ENCODE measurements at places on chromosomes 4 and X.

DNA sequence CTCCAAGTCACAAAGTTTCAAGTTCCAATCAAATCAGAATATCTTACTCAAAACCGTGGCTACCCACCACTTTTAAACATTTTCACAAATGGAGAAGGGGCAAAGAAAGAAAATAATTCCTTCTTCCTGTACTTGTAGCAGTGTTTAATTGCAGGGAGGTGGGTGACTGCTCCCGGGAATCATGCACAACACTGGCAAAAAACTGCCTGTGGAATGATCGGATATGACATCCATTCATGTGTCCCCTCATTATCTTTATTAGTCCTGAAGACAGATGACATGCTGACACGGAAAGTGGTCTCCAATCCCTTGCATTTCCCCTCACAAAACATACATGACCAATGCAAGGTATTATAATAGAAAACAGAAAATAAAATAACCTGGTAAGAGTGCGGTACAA is 2.0 kb downstream of the TSPAN5 start:
- DNase-seq: no peak

DNA sequence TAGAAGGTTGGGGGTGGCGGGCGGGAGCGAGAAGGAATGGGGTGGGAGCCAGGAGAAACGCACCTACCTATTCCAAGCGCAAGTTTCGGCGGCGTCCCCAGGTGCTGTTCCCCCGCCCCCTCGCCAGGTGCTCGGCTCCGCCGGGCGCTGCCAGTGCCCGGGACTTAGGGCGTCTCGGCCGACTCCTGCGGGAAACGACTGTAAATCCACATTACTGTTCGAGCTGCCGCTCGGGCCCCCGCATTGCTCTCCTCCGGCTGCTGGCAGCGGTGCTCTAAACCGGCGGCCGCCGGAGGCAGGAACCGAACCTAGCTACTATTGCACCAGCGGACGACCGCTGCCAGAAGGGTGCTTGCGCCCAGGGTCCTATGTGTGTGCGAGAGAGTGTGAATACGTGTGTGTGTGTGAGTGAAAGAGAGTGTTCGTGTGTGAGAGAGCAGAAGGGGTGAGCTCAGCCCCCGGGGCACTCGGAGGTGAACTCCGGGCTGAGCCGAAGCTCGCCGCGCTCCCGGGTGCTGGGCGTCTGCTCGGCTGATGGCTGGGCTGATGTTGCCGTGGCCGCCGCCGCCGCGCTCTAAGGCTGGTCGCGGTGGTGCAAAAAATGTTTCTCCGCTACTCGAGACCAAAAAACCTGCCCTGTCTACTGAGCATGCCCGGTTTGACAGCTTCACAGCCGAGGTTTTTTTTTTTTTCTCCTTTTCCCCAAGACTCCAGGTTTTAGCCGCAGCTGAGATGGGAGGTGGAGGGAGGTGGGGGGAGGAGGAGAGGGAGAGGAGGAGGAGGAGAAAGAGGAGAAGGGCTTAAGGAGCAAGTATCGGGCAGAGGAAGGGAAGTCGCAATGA is 115.7 kb upstream of the TEX13C start:
- DNase-seq: no peak

DNA sequence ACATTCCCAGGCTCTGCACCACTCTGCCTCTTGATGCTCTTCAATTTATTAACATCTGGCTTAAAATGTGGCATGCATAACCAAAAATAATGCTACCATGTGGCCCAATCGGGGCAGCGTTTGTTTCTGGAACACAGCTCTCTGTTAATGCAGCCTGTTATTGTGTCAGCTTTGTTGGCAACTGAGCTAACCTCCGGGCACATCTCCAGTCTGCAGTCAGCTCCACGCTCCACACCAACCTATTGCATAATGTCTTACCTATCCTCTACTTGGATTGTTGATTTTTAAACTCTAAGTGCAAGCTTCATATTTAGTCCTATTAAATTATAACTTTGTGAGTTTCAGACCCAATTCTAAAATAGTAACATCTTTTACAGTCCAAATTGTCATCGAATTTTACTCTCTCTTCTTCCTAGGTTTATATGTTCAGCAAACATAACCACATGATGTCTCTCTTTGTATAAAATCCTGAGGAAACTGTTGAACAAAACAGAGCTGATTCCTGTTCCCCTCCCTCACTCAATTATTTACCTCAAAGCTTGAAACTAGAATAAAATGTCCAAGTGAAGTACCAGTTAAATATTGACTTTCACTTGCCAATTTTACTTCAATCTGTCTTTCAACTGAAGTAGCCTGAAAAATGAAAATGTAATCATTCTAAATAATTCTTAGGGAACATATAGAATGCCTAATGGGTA is 92.2 kb upstream of the RAPGEF2 start:
- DNase-seq: peak; percentile 2

DNA sequence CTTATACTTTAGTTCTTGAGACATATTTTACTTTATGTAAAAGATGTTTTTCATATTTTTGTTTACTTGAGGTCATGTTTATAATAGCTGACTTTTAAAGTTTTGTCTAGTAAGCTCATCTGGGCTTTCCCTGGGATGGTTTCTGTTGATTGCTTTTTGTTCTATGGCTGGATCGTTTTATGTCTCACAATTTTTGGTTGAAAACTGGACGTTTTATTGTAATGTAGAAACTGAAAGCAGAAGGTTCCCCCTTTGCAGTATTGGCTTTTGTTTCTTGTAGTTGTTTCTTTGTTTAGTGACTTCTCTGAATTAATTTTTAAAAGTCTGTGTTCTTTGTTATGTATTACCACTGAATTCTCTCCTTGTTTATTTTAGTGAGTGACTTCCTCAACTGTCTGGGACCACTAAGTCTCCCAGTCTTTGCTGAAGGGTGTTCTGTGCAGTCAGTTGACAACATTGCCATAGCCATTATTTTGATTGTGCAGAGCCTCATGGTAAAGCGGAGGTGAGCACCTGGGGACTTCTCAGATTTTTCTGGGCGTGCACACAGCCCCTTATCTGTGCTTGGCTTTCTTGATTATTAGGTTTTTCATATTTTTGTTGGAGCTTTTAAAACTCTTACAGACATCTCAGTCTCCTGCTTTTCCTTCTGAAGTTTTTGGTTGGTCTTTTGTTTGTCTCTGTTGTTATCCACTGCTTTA is 31.0 kb downstream of the KDM6A start:
- DNase-seq: no peak

DNA sequence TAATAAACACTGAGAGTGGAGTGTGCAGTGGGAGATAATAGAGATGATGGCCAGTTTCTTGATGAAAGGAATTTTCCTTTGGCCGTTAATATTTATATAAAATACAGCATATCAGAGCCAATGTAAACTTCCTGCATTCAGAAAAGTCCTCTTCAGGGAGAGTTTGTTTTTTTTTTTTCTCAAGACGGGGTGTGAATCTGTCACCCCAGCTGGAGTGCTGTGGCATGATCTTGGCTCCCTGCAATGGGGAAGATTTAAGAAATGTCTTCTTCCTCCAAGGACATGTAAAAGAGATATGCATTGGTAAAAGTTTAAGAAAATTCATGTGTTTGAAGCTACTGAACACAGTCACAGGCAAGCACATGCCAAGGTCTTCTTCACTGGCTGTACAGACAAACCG is 25.4 kb upstream of the TBC1D9 start:
- DNase-seq: no peak

DNA sequence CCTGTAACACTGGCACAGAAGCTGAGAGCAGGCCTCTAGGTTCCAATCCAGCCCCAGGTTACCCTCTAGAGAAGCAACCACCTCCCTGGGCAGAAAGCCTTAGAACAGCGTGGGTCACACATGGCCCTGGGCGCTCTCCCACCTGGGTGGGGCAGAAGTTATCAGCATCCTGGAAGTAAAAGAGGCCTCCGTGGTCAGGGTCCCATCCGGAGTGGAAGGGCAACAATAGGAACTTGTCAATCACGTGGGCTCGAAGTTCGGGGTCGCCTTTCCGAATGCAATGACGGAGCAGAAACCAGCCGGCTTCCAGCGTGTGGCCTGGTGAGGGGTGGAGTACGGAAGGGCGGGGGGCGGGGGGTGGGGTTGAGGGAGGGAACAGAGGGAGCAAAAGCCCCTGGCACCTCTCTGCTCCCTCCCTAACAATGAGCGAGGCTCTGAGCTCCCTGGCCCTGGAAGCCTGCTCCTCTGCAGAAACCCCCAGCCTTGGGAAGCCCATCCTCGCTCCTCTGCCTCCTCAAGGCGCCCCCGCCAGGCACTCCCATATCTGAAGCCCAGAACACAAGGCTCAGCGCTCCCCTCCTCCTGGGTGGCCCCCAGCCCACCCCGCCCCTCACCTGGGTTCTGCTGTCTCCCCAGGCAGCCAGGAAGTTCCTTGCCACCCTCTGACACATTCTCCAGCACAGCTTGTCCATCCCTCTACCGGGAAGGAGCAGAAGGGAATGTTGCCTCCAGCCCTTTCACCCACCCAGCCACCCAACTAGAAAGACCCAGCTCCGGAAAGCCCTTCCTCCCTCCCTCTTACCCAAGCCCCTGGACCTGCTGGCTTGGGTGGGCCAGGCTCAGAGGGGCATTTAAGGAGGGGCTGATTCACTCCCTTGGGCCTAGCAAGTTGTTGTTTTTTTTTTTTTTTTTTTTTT is 2.8 kb downstream of the RENBP start:
- DNase-seq: no peak

GRCh38 chrX:65196758-65197360 is 220.6 kb upstream of the ZC4H2 start:
- DNase-seq: peak; percentile 13

DNA sequence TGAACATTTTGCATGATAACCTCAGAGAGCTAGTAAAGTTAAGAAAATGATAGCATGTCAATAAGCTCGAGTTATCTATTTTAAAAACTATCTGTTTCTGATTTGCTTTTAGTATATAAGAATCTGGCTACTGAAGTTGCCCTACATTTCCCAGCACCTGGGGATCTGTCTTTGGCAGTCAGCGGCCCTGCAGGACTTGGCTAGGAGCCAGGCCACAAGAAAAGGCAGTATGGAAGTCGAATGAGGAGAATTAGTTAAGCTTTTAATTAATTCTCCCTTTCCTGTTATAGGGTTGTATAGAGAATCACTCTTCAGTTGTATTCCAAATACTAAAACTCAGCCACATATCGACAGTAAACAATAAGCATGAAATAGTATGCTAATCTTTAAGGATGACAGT is 22.7 kb downstream of the POU4F2 start:
- no peak for DNase-seq

- no peak for DNase-seq
Observed at GRCh38 chr4:101993002-101993841, 202.7 kb downstream of the BANK1 start.

GRCh38 chr4:131370846-131371245 is 1778.2 kb upstream of the PCDH10 start:
- DNase-seq: no peak

- DNase-seq: no peak
Observed at GRCh38 chr4:94931626-94932025, 173.9 kb downstream of the BMPR1B start.

GRCh38 chrX:15242899-15243555 is 26.9 kb downstream of the ASB9 start:
- DNase-seq: peak; percentile 13

DNA sequence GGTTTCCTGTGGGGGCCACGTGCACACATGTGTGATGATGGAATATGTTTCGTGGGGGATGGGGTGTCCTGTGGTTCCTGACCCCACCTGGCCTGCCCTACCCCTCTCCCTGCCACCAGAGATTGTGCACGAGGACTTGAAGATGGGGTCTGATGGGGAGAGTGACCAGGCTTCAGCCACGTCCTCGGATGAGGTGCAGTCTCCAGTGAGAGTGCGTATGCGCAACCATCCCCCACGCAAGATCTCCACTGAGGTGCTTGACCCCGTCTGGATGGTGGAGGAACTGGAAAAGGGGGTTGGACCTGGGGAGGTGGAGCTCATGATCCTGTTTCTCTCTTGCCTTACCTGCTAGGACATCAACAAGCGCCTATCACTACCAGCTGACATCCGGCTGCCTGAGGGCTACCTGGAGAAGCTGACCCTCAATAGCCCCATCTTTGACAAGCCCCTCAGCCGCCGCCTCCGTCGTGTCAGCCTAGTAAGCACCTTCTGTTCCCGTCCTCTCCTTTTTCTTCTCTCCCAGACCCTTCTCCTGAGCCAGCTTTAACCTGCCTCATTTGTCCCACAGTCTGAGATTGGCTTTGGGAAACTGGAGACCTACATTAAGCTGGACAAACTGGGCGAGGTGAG is 5.9 kb downstream of the CDK16 start:
- DNase-seq: no peak

- no peak for DNase-seq
Observed at GRCh38 chr4:15006416-15007024, 4.2 kb downstream of the CPEB2 start.

DNA sequence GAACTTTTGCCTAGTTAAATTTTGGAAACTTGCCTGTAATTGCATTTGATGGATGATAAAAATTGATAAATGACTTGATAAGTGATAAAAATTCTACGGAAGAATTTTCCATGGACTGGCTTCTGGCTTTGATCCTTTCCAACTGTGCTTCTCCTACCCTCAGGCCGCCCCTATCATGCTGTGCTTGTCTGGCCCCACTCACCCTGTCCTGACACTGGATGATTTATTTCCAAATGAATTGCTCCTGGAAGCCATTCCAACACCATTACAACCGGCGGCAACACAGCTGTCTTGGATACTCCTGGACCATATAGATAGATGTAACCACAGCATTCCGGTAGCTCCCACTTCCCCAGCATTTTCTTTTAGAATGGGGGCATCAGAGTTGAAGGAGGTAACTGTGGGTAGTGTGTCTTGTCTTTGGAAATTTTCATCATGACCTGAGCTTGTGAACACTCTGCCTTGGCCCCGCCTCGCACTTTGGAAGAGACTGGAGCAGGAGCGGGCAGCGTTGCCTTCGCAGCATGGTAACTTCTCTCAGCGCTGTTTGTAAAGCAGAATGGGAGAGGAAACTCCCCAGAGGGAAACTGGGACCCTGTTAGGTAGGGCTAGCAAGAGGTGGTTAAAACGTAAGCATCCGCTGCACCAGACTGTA is 77.4 kb downstream of the TBL1X start:
- no peak for DNase-seq

DNA sequence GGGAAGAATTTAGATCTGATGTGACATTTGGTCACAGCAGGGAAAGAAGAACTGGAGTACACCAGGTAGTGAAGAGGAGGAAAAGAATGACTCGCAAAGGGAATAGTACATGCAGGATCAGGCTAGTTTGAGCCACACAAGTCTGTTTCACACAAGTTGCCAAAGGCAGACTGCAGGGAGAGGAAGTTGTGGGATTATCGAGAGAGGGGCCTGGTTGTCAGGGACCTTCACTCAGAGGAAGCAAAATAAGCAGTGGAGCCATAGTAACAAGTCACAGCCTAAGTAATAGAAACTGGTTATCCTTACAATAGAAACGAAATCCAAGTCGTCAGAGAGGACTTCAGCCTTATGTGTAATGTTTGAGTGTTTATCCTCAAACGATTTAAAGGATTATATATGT is 316.7 kb upstream of the HTR2C start:
- DNase-seq: no peak

Data from DMS 273 treated with DMSO at 0.1 percent for 48 hours (cell line).